ENCODE measurements at places on chromosomes 1 and 21.

- DNase-seq = no peak
Measured at GRCh38 chr1:8075511-8076051, 49.5 kb upstream of the ERRFI1 start.

DNA sequence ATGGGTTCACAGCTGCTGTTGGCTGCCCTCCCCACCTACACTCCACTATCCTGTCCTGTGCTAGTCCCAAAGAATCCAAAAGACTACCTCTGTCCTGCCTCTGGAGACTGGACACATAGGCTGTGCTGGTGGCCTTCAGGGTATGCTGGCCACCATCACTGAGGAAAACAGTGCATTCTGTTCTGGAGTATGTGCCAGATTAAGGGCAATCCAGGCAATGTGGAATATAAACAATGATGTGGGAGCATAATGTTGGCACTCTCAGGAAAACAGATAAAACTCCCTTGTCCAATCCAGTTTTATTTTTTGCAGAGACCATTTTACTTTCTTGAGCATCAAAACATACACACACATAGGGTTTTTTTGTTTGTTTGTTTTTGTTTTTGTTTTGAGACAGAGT lies 94.3 kb downstream of the GLUL start:
- DNase-seq = no peak

GRCh38 chr1:84946631-84947030 lies 50.3 kb downstream of the MCOLN2 start:
- no peak for DNase-seq

GRCh38 chr1:109802901-109803561 lies 39.3 kb upstream of the EPS8L3 start:
- DNase-seq = no peak

DNA sequence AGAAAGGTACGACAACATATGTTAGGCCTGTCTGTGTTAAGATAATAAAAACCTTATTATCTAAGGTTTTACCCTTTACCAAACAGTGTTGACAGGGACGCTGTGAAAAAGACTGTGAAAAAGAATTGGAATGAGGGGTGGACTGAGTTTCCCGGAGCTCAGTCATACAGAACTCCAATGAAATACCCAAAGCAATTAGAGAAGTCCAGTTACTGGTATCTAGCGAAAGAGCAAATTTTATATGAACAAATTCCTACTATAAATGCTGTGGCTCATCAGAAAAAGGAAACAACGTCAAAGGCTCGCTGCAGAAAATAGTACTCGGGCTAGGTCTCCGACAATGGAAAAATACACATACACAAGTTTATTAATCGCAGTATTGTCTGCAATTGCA lies 708 bp upstream of the RBBP5 start:
- DNase-seq = no peak

DNA sequence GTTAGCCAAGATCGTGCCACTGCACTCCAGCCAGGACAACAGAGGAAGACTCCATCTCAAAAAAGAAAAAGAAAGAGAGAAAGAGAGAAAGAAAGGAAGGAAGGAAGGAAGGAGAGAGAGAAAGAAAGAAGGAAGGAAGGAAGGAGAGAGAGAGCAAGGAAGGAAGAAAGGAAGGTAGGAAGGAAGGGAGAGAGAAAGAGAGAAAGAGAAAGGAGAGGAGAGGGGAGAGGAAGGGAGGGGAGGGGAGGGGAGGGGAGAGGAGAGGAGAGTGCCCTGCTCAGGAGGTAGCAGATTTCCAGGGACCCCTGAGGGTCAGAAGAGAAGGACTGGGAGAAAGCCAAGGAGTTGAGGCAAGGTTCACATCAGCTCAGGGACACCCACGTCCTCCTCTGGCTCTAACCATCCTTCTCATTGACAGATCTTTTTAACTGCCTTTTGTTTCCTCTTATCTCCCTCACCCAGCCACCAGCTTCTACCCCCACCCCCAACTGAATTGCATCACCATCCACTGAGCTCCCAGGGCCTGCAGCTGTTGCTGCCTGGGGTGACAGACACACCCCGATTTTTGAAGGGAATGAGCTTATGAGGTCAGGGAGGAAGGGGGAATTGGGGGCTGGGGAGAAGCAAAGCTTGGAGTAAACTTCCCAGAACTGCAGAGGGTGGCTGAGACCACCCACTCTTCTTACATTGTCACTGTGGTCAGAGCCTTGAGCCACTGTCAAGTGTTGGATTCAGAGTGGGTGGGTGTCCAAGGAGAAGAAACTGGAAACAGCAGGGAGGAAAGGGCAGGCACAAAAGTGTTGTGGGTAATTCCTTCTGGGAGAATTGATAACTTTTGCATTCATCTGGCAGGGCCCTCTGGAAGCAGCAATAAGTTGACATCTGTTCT lies 91.6 kb downstream of the GLUL start:
- DNase-seq = peak; percentile 9

- DNase-seq = peak; percentile 93
Measured at GRCh38 chr1:174159252-174160108, at the start of gene RABGAP1L. Gene RABGAP1L (plus strand): TSS chr1:174159520.

- DNase-seq = no peak
Measured at GRCh38 chr1:85240174-85240601, 19.3 kb downstream of the C1orf52 start.

- no peak for DNase-seq
Measured at GRCh38 chr21:17931080-17931479, 111.9 kb upstream of the C21orf91 start.

- DNase-seq = no peak
Measured at GRCh38 chr21:42019101-42019605, 9.0 kb upstream of the ZBTB21 start.

DNA sequence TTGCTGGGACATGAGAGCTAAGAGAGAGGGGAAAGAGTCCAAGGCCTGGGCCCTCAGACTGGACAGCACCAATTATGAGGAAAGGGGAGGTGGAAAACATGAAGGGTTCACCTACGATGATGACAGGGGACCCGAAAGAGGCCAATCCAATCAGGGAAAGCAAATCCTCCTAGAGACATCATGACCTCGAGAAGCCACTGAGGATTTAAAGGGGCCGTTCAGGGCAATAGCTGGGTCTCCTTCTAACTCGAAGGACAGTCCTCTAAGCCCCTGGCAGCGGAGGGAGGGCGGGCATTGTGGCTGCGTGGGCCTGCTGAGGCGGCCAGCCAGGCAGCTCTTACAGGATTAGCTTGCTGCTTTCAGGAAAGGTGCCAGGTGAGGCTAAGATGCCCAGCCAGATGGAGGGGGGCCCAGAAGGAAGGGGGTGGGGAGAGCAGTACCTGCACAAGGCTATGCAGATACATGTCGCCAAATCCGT lies 7.4 kb downstream of the MEF2D start:
- DNase-seq = no peak

GRCh38 chr1:44407430-44408211 lies 2.6 kb downstream of the RNF220 start:
- peak; percentile 41 for DNase-seq

- DNase-seq = peak; percentile 69
Measured at GRCh38 chr1:2194319-2194897, at the start of gene FAAP20. Gene FAAP20 (minus strand): TSS chr1:2194772. CDS start chr1:2194749, 23 bp downstream.

GRCh38 chr1:46553506-46553905 lies 2.1 kb upstream of the KNCN start:
- DNase-seq = no peak

DNA sequence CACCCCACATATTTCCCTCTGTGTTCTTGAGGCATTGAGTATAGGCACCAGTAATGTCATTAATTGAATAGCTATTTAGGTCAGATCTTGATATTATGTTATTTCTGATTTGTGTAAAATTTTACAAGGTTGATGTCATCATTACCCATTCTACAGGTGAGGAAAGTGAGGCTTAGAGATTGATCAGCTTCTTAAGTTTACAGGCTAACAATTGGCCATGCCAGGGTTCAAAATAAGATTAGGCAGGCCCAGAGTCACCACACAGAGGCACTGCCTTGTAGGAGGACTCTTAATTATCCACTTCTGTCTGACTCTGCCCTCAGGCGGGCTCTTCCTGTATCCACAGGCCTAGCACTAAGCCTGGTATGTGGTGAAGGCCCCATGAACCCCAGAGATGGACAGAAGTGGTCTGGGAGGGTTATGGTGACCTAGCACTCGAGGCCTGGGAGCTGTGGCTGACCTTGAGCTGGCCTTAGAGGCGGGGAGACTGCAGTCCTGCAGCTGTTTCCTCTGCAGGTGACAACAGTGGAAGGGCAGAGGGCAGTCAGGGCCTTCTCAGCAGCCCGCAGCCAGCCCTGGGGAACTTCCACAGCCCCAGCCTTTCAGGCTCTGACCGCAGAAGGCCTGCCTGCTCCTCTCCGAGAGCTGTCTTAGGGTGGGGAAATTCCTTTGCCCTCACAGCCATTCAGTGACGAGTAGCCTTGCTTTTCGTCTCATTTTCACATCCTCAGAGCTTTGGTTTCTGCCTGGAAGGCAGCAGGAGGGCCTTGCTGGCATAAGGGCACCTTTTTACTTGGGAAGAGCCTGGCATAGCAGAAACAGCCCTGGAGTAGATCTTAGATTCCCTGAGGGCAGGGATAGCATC lies 12.2 kb downstream of the ZDHHC18 start:
- DNase-seq = no peak

DNA sequence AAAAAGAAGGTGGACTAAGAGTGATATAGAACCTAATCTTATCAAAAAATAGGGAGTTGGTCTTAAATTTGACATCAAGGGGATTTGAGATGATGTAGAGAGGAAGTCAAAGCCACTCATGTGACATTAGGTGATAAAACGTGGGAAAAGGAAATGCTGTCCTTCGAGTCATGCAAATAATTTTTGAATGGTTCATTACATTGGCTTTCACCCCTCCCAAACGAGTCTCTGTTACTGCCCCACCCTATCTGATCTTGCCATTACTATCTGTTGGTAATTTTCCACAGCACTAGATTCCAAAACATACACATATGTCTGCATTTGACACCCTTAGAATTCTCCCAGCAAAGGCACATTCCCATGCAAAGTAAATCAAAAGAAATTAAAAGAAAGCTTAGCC lies 531.1 kb upstream of the ADAMTS5 start:
- no peak for DNase-seq

GRCh38 chr1:9250411-9251381 lies 16.1 kb downstream of the H6PD start:
- DNase-seq = no peak

- no peak for DNase-seq
Measured at GRCh38 chr1:155509064-155509463, 53.5 kb downstream of the ASH1L start.

- DNase-seq = no peak
Measured at GRCh38 chr1:10648689-10649516, 147.5 kb downstream of the CASZ1 start.

- no peak for DNase-seq
Measured at GRCh38 chr1:102800406-102800805, 307.9 kb downstream of the COL11A1 start.

GRCh38 chr21:45723049-45723958 lies 79.8 kb downstream of the PCBP3 start:
- no peak for DNase-seq

GRCh38 chr1:31707711-31708110 lies 3.9 kb upstream of the COL16A1 start:
- DNase-seq = no peak

DNA sequence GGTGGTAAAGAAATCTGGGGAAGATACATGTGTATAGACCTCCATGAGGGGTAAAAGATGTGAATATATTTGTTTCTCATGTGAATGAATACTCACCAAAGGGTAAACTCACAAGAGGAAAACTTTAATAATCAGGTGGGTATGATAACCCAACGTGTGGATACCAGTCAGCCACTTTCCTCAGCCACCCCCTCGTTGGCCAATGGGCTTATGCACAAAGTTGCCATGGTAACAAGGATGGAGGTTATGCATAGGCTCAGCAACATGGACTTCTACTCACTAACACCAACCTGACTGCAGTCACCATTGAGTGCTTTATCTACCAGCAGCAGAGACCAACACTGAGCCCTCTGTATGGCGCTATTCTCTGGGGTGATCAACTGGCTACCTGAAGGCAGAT lies 424.4 kb downstream of the DUSP10 start:
- no peak for DNase-seq

DNA sequence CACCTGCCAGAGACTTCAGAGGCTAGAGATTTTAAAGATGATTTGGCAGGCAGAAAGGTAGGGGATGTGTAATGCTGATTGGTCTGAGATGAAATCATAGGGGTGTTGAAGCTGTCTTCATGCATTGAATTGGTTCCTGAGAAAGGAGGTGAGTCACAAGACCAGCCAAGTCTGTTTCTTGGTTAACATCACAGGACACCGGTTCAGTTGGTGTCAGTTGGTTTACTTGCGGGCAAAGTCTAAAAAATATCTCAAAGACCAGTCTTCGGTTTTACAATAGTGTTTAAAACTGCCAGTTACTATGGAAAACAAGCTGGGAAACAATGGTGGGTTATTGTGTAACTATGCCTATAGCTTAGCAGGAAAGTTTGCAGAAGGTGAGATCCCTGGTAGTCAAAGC lies 305.9 kb downstream of the BARHL2 start:
- no peak for DNase-seq

GRCh38 chr1:52697795-52698674 lies at the start of gene COA7:
Gene COA7 (minus strand): TSS chr1:52698347. CDS start chr1:52698326, 21 bp downstream.
- DNase-seq = peak; percentile 81

- no peak for DNase-seq
Measured at GRCh38 chr1:110872745-110873720, at the start of gene CD53. Gene CD53 (plus strand): TSS chr1:110873148. CDS start chr1:110891409, 18,261 bp downstream.

DNA sequence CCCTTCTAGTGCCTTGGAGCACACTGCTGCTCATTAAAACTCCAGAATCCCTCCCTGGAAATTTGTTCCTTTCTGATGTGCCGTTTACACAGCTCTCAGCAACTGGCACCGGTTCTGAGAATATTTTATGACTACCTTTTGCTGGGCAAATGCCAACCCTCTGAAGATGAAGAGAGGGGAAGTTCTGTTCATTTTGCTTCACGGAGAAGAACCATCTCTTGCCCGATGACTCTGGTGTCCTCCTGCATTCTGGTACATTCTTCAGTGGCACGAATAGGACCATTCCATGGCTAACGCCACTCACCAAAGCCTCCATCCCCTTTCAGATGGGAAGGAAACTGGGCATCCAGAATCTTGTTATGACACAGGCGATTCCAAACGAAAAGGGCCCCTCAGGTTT lies 96.2 kb upstream of the SIM2 start:
- no peak for DNase-seq

DNA sequence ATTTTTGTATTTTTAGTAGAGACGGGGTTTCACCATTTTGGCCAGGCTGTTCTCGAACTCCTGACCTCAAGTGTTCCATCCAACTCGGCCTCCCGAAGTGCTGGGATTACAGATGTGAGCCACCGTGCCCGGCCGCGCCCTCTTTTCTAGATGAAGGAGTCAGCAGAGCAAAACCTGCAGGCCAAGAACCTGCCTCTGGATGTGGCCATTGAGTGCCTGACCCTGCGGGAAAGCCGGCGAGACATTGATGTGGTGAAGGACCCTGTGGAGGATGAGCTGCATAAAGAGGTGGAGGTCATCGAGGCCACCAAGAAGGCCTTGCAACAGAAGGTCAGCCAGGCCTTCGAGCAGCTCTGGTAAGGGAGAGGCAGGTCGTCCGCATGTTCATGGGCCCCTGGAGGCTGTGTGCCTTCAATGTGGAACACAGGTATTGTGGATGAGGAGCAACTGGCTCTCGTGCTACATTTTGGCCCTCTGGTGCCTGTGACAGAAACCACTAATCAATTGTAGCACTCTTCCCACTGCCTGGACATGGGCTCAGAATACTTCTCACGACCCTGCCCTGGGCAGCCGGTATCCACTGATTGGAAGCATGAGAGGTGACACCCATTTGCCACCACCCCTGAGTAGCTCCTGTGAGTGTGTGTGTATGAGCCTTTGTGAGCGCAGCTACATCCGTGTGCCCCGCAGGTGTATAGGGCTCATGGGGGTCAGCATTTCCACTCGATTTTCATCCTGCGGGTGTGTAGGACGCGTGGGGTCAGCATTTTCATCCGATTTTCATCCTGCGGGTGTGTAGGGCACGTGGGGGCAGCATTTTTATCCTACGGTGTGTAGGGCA lies 2.0 kb downstream of the TEKT2 start:
- DNase-seq = no peak

GRCh38 chr1:10217748-10218441 lies 7.5 kb downstream of the KIF1B start:
- DNase-seq = no peak
